ENCODE measurements at places on chromosomes 6 and 20. TPM values are rescaled to one million over a fixed set of nuclear protein-coding genes. Genes with fewer than 3 reads are reported as not detected.

The PAX1 gene
- not detected for total RNA-seq

The CD40 gene
- total RNA-seq = 5.0 TPM

The EFCAB8 gene
- not detected for total RNA-seq

The KHDC1L gene
- 0.80 TPM for total RNA-seq

The RBPJL gene
- total RNA-seq = not detected

The GPRC6A gene
- total RNA-seq = not detected

The BAG2 gene
- 10.4 TPM for total RNA-seq

The SSTR4 gene
- total RNA-seq = not detected

The PI16 gene
- total RNA-seq = 0.07 TPM

The SEMG1 gene
- total RNA-seq = not detected

The HLA-DQB2 gene
- not detected for total RNA-seq

The WFDC10B gene
- total RNA-seq = not detected

The PSORS1C2 gene
- total RNA-seq = not detected

The PPP1R16B gene
- 0.12 TPM for total RNA-seq

The NQO2 gene
- total RNA-seq = 21.5 TPM

The NMBR gene
- not detected for total RNA-seq

The FOXF2 gene
- total RNA-seq = not detected

The TMEM244 gene
- not detected for total RNA-seq

The RAB5IF gene
- 217 TPM for total RNA-seq

The IFNGR1 gene
- total RNA-seq = 15.8 TPM

The GPX5 gene
- total RNA-seq = not detected

The TRMT11 gene
- 17.9 TPM for total RNA-seq

The GRIK2 gene
- 0.55 TPM for total RNA-seq

The CNR1 gene
- total RNA-seq = not detected

The IRF4 gene
- 0.15 TPM for total RNA-seq

The SCUBE3 gene
- total RNA-seq = 2.4 TPM

The ZC2HC1B gene
- not detected for total RNA-seq

The SIRT5 gene
- total RNA-seq = 6.9 TPM

The SIRPA gene
- total RNA-seq = 12.8 TPM

The LINC00237 gene
- total RNA-seq = not detected

The ARMC12 gene
- not detected for total RNA-seq

The SLC17A2 gene
- total RNA-seq = not detected

The DEFB129 gene
- total RNA-seq = not detected

The LTA gene
- not detected for total RNA-seq

The SLC32A1 gene
- not detected for total RNA-seq

The ANKRD66 gene
- not detected for total RNA-seq

The TPX2 gene
- 128 TPM for total RNA-seq

The SDCBP2 gene
- 14.4 TPM for total RNA-seq

The MCCD1 gene
- not detected for total RNA-seq

The AVP gene
- total RNA-seq = not detected

The APOBEC2 gene
- not detected for total RNA-seq
